ENCODE measurements at places on chromosomes 16 and 17. TPM values are rescaled to one million over a fixed set of nuclear protein-coding genes. Genes with fewer than 3 reads are reported as not detected.

DNA sequence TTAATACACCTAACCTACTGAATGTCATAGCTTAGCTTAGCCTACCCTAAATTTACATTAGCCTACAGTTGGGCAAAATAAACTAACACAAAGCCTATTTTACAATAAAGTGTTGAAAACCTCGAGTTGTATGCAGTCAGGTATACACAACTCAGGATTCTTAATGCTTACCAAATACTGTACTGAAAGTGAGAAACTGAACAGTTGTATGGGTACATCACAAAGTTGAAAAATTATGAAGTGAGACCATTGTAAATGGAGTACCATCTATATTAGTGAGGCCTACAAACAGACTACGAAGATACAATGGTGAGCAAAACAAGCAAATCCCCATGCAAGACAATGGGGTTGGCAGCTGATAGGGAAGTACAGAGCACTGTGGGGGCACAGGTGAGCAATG is 79.7 kb downstream of the VAT1L start:
- no peak for DNase-seq

DLX3 gene
- not detected for polyA plus RNA-seq

- no peak for DNase-seq
Measured at GRCh38 chr17:80585890-80586845, 41.5 kb downstream of the RPTOR start.

DNA sequence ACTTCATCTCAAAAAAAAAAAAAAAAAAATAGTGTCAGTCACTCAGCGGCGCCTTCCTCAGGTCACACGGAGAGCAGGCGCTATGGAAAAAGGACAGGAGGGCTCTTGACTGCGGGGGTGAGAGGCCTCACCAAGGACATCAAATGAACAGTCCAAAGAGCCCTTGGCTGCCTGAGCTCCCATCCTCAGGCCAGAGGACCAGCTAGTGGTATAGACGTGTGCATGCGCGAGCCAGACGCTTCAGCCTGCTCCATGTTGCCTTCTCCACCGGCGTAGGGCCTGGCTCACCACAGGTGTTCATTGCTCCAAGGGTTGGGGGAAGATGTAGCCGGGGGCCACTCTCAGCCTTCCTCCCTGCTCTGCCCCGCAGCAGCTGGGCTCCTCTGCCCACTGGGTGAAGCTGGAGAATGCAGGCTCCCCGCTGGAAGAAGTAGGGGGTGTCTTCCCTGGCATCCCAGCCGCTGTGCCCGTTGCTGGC is 65.8 kb upstream of the PLCG2 start:
- DNase-seq: no peak

- no peak for DNase-seq
Measured at GRCh38 chr16:69003500-69003899, 102.0 kb upstream of the HAS3 start.

- DNase-seq: no peak
Measured at GRCh38 chr17:4573669-4574068, 10.7 kb upstream of the SMTNL2 start.

DNA sequence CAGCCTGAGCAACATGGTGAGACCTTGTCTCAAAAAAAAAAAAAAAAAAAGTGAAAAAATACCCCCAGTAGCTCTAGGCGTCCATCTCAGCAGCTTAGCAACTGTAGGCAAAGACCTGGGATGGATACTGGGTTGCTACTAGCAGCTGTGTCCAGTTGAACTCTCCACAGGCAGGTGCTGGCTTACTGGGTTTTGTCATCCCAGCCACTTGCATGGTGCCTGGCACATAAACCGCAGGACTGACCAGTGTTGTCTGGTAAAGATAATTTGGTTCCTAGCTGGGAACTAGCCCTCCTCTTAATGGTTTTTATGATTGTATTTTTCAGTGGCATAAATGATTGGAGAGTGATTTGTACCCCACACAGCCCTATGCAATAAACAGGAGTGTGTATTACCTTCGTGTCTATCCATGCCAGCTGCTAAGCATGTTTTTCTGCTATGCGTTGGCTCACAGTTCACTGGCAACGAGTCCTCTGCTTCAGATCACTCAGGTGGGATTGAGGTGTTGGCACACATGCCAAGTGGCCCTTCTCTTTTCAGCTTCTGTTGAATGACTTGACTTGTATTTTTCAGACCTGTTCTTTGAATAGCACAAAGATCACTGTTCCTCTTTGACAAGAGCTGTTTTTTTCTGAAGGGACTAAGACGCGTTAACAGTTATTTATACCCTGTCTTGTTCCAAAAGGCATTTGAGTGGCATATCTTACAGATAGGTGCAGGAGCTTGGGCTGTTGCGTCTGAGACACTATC is 352.9 kb downstream of the SNX29 start:
- DNase-seq: no peak

DNA sequence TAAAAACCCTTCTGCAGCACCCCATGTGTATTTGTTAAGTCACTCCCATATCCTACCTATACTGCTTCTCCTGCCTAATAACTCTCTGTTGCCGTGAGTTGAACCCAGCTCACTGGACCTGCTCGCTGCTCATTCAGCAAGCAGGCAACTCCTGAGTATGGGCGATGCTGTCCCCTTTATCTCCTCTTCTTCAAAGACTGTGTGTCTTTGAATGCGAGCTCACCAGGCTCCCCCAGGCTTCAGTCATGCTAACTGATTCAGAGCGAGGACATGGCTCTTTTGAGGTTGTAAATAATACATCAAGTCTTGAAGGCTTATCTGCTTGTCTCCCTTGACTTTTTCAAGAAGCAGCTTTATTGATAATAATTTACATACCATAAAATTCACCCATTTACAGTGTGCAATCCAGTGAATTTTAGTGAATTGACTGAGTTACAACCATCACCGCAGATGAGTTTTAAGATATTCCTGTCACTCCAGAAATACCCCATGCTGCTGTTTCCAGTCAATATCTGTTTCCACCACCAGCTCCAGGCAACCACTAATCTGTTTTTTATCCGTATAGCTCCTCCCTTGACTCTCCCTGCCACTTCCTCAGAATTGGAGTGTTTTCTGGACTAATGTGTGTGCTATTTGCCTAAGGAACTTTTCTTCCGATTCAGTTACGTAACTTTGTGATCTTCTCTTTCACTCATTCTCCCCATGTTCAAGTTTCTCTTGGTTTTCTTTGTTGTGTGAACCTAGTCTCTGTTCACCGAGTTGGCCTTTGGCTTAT is 132.2 kb downstream of the SPECC1 start:
- DNase-seq: no peak

GRCh38 chr17:78148286-78149016 is 2.3 kb downstream of the C17orf99 start:
- no peak for DNase-seq

Measured in naive thymus-derived CD4-positive, alpha-beta T cell (primary cell).